ENCODE measurements at places on chromosomes 7 and 10.

GRCh38 chr10:29681676-29682448 is 47.1 kb upstream of the SVIL start:
- no peak for DNase-seq

DNA sequence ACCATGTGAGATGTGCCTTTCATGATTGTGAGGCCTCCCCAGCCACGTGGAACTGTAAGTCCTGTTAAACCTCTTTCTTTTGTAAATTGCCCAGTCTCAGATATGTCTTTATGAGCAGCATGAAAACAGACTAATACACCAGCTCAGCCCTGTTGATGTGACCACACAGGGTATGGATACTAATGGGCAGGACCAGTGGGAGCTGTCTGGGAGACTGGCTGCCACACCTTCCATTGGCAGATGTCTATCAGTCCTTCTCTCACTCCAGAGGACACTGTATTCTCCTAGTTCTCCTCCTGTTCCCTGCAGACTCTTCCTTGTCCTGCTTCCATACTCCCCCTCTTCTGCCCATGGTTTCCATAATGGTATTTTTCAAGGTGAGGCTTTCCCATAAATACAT is 104.4 kb downstream of the PRLHR start:
- DNase-seq: no peak

DNA sequence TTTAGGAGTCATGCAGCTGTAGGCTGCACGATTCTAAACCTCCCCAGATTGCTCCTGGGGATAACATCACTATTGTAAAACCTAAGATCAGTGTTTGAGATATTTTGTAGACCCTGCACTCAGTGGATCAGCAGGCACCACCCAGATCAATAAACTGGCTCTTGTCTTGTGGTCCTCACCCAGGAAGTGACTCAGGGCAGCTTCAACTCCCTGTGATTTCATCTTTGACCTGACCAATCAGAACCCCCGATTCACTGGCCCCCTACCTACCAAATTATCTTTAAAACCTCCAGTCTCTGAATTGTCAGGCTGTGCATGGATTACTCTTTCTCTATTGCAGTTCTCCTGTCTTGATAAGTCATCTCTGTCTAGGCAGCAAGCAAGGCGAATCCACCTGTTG is 25.7 kb downstream of the ARL5B start:
- no peak for DNase-seq

- DNase-seq: no peak
Observed at GRCh38 chr7:41915871-41916270, 213.0 kb upstream of the INHBA start.

GRCh38 chr7:130384841-130385599 is 4.7 kb downstream of the CPA1 start:
- no peak for DNase-seq
